ENCODE measurements at places on chromosomes 3 and 15. TPM values are rescaled to one million over a fixed set of nuclear protein-coding genes. Genes with fewer than 3 reads are reported as not detected.

PRSS50 gene
- not detected for total RNA-seq

GPR149 gene
- 0.41 TPM for total RNA-seq

ZNF860 gene
- total RNA-seq = 1.9 TPM

OPA1 gene
- 85.6 TPM for total RNA-seq

STAC gene
- total RNA-seq = 32.6 TPM

DPPA2 gene
- not detected for total RNA-seq

C2CD4B gene
- total RNA-seq = 20.2 TPM

ACSBG1 gene
- total RNA-seq = 1.5 TPM

TMOD3 gene
- 24.5 TPM for total RNA-seq

VPS8 gene
- 169 TPM for total RNA-seq

RTP1 gene
- 1.0 TPM for total RNA-seq

ZNF280D gene
- total RNA-seq = 79.8 TPM

USP19 gene
- total RNA-seq = 73.0 TPM

ZNF609 gene
- total RNA-seq = 19.6 TPM

ADCY5 gene
- 11.1 TPM for total RNA-seq

ADAMTSL3 gene
- 29.2 TPM for total RNA-seq

HTR3E gene
- not detected for total RNA-seq

NCBP2 gene
- total RNA-seq = 45.7 TPM

RPSA gene
- 599 TPM for total RNA-seq

CHRNA5 gene
- total RNA-seq = 2.1 TPM

GPX1 gene
- 60.0 TPM for total RNA-seq

PIF1 gene
- 3.7 TPM for total RNA-seq

LOXL1 gene
- total RNA-seq = 18.9 TPM

PLD1 gene
- 60.6 TPM for total RNA-seq

UBAP1L gene
- 2.3 TPM for total RNA-seq

REC114 gene
- total RNA-seq = not detected

PLA2G4D gene
- total RNA-seq = not detected

AGTR1 gene
- total RNA-seq = 2.2 TPM

NR2E3 gene
- 2.2 TPM for total RNA-seq

CFAP44 gene
- 8.8 TPM for total RNA-seq

SPINK8 gene
- total RNA-seq = not detected

NANOGP8 gene
- not detected for total RNA-seq

XIRP1 gene
- 113 TPM for total RNA-seq

EPHB3 gene
- total RNA-seq = 33.7 TPM

EPM2AIP1 gene
- total RNA-seq = 34.8 TPM

FETUB gene
- total RNA-seq = not detected

MASP1 gene
- total RNA-seq = 12.0 TPM

PP2D1 gene
- not detected for total RNA-seq

MEGF11 gene
- total RNA-seq = 0.10 TPM

ADAMTS9 gene
- 165 TPM for total RNA-seq

VEPH1 gene
- 7.8 TPM for total RNA-seq

LRIG1 gene
- 195 TPM for total RNA-seq
